T-helper 1 cell (primary cell): ENCODE measurements at places on chromosomes 2 and 18.

DNA sequence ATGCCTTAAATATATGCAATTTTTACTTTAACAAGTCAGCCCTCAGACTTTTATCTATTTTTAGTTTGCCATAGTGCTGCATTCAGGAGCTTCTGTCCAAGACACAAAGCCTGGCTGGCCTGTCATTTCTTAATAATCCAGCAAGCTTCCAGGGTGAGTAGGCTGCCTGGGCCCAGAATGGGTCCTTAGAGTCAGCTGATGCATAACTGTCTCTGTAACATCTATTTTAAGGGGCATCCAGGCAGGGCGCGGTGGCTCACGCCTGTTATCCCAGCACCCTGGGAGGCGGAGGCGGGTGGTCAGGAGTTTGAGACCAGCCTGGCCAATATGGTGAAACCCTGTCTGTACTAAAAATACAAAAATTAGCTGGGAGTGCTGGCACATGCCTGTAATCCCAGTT lies 11.8 kb upstream of the GNLY start:
- DNase-seq = no peak

GRCh38 chr2:144935736-144936135 lies 415.8 kb upstream of the ZEB2 start:
- DNase-seq = no peak

DNA sequence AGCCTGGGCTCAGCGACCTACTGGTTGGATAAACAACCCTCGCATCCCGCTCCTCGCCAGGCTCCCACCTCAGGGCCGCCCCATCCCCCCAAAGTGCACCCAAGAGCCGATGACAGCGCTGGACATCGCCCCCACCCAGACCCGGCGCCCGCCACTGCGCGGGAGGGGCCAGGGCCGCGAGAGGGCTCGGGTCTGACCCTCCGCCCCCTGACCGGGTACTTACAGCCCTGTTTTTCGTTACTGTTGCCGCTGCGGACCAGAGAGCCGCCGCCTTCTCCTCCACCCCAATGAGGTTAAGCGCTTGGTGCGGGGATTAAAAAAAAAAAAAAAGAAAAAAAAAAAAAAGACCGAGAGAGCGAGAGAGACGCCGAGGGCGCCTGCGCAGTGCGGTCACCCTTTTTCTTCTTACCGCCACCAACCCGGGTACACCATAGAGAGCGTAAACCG lies at the start of gene CLASP1:
Gene CLASP1, minus strand, starts transcription at position 314 of the 447 bp plus-strand sequence. CDS start 43,567 bp downstream, outside the sequence.
- peak; percentile 94 for DNase-seq

DNA sequence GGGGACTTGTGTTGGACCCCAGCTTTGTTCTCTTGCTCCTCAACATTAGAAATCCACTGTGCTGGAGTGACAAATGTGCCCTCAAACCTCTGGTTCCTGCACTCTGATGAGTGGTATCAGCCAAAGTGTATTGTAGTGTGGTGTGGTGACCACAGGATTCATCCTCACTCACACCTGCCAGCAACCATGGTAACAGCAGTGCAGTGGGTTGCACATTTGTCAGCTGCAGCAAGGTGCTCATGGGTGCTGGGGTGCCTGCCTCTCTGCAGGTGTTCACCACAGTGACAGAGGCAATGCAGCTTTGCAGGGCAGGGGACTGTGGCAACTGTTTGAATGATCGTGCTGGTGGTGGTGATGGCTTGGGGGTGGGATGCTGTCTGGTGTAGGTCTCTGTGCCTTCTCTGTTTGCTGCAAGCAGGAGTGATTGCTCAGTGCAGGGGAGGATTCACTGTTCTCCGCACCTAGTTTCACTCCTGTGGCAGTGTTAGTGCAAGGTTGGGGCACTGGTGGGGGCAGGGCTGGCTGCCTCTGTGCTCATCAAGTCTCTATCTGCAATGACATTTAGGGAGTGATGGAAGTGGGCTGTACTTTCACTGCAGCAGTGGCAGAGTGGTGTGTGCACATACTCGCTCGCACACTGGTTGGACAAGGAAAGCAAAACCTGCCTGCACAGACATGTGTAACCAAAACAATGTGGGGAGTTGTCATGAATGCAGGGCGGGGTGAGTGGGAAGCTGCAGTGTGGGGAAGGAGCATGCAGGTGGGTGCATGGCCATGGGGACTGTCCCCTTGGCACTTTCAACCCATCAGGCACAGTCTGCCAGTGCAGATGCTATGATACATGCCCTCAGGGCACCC lies 301.1 kb downstream of the PIK3C3 start:
- no peak for DNase-seq

DNA sequence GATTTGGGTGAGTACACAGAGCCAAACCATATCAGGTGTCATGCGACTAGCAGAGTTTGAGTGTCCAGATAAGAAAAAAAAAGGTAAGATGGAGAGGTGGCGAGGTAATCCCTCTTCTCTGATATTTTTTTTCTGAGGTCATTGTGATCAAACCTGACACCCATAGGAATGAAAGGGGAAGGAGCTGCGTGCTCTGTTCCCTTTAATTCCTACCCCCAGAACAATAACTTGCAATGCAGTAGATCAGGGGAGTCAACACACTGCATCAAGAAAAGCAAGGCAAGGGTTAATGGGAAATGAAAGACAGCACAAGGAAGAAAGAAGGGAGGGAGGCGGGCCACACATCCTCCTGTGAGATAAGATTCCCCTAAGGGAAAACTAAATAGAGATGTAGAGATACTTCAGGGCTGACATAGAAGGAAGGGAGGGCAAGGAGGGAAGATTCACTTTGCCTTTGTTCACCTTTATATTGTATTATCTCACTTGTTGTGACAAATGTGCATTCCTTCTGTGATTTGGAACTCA lies 132.8 kb downstream of the CD226 start:
- no peak for DNase-seq

DNA sequence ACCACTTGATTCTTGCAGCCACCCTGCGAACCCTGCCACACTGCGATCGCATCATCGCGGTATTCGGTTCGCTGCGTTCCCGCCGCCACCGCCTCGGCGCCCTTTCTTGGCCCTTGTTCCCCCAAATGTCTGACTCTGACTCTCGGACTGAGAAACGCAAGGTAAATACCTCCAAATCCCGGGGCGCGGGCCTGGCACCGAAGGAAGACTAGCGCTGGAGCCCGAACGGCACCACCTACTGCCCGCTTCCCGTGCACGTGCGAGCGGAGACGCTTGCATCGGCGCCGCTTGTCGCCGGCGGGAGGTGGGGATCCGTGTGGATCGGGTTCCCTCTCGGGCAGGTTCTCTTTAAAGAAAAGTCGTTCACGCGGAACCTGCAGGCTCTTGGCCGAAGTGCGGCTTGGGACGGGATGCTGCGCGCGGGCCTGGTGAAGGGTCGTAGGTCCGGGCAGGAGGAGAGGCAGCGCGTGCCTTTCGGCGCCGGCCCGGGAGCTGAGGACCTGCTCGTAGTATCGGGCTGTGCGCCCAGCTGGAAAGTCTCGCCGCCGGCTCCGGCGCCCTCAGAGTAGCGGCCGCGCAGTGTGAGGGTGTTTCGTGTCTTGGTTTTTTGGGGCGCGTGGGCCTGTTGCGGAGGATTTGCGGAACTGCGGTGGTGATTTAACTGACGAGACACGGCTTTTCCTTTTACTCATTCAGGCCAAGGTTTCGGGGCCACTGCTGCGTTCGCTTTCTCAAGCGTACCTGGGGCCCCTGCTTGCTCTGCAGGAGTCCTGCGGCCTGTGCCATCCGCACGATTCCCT lies 514 bp downstream of the BCL2L11 start:
- DNase-seq = peak; percentile 22

- DNase-seq = no peak
Observed at GRCh38 chr2:101120124-101120996, 30.8 kb downstream of the TBC1D8 start.

DNA sequence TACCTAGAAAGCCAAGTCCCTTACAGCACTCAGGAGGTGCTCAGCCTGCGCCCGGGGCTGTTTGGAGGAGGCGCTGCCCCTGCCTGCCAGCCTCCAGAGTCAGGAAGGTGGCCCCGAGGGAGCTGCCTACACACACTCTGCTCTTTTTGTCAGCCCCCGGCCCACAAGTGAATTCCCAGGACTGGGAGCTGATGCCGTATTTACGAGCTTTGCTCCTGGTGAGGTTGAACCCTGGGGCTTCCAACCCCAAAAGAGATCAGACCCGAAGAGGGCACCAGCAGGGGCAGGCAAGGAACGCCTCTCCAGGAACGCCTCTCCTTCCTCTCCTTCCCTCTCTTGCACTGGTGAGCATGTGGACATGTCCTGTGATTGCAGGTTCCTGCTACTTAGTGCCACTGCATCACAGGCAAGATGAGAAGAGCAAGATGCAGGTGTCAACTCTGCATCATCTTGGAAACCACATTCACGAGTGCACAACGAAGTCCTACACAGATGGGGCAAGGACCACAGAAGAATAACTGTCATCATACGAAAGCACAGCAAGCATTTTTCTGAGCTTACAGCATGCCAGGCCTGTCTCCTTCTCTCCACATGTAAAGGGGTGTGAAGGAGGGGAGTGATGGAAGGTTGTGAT lies 126.7 kb downstream of the NDUFA10 start:
- no peak for DNase-seq

- no peak for DNase-seq
Observed at GRCh38 chr18:29083545-29083944, 906.6 kb upstream of the CDH2 start.

DNA sequence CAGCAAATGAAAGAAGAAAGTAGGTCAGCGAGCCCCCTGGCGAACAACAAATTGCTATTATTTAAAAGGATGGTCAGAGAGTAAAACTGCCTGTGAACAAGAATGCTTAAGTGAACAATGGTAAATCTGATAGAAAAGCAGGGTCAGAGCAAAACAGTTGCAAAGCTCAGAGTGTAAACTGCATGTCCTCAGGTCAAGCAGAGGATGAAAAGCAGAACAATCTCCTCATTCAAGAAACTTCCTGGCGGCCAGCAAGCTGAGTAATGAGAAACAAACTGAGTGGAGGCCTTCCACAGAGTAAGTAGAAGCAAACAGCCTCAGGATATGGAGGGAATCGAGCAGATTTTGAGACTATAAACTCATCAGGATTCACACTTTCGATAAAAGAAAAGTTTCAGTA lies 117.9 kb downstream of the PPP1R1C start:
- no peak for DNase-seq

GRCh38 chr2:146040051-146040450 lies 1520.1 kb upstream of the ZEB2 start:
- no peak for DNase-seq

- DNase-seq = no peak
Observed at GRCh38 chr2:234747833-234748559, 203.8 kb upstream of the SH3BP4 start.

DNA sequence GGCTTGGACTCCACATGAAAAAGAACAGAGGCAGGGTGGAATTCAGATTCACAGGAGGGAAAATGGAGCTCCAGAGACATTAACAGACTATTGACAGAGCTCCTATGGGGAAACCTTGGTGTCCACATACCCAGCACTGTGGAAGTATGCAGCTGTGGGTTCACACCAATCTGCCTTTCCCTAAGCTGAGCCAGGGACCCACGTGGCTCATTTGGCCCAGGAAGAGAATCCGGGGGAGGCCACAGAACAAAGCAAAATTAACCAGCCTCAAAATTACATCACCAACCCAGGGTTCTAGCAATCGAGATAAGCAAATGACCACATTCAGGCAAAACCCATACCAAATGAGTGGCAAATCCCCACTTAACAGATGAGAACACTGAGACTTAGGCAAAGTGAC lies 105.8 kb upstream of the TWIST2 start:
- DNase-seq = no peak

- no peak for DNase-seq
Observed at GRCh38 chr2:85248773-85249509, 78.8 kb downstream of the TGOLN2 start.

GRCh38 chr2:233002829-233003657 lies 10.0 kb downstream of the NGEF start:
- DNase-seq = no peak

DNA sequence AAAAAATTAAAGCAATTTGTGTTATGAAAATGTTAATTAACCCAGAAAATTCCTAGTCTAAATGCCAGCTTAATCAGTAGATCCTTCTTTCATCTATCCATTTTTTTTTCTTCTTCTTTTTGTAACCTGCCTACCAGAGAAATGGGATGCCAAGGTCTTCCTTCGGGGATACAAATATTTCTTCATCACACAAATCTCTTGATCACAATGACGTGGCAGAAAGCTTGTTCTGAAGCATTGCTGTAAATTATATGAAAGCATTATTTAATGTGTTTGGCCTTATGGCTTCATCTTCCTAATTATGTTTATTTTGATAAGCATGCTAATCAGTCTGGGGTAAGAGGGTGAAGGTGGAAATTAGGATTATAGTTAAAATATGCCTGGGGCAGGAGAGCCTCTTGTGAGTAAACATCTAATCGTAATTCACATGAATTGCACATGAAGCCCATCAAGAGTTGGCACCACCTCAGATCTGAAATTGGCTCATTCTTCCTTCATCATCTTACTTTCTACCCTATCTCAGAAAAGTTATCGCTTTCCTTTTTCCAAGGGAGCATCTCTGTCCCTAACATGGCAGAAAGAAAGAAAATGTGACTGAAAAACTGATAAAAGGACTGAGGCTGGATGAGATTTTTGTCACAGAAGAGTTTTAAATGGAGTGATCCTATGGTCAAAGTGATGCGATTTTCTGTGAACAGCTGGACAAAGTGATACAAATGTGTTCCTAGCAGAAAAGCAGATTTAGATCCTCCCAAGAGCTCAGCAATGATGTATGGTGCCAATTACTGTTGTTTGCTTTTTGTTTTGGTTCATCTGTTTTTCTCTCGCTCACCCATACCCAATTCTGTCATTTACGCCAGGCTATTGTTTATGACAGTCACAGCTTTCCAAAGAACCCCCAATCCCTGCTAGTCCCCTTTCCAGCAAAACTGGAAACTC lies 76.9 kb upstream of the PMAIP1 start:
- DNase-seq = no peak

DNA sequence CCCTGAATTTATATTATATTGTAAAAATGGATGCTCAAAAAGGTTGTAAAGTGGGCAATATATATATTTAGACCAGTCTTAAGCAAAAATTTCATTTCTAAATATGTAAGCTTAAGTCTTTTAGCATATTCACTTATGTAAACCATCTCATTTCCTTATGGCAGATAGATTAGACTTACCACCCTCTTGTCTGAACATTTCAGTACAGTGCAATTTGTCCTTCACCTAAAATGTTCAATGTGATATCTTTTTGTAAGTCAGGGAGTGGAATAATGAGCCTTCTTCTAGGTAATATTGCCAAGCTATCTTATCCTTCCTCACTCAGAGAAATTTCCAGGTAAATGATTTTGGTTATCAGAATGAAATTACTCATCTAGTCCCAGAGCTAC lies 92.3 kb downstream of the KLF7 start:
- no peak for DNase-seq

GRCh38 chr2:161010503-161011015 lies 149.7 kb upstream of the TANK start:
- no peak for DNase-seq

DNA sequence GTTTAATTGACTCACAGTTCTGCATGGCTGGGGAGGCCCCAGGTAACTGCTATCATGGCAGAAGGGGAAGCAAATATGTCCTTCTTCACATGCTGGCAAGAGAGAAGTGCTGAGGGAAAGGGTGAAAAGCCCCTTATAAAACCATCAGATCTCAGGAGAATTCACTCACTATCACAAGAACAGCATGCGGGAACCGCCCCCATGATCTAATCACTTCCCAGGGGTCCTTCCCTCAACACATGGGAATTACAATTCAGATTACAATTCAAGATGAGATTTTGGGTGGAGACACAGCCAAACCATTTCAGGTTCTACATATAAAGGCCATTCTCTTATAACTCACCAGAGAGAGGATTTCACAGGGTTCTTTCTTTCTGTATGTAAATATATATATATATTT lies 62.9 kb downstream of the VRK2 start:
- DNase-seq = no peak
